Brain microvascular endothelial cell (primary cell): ENCODE measurements at places on chromosomes 2 and 18.
A peak's percentile ranks its signal among the peaks of the same experiment; 100 is the strongest.

DNA sequence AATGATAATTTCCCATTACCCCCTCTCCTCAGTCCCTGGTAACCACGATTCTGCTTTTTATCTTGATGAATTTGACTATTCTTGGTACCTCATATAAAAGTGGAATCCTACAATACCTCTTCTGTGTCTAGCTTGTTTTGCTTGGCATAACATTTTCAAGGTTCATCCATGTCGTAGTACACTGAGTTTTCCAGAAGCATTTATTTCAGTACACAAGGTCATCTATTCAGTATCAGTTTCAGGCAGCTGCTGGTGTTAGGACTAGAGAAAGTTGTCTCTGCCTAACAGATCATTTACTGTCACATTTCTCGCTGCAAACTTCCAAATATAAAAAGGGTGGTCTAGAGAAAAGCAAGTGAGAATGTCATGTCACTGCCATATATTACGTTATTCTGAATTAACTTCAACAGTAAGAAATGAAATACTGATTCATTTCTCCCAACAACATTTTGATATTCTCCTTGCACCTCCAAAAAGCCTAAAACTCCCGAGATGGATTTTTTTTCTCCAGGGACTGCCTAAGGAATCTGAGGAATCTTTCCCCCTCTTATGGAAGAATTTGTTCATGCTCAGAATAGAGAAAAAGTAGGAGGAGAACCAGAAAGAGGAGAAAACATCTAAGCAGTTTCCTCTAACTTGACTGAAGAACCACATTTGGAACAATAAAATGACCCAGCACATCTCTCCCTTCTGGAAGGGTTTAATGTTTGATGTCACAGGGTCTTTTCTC lies 36.0 kb downstream of the CDK15 start:
- DNase-seq, result no peak

- DNase-seq, result peak; percentile 84
Measured at GRCh38 chr2:219688560-219689445, 61.4 kb downstream of the SLC4A3 start.

DNA sequence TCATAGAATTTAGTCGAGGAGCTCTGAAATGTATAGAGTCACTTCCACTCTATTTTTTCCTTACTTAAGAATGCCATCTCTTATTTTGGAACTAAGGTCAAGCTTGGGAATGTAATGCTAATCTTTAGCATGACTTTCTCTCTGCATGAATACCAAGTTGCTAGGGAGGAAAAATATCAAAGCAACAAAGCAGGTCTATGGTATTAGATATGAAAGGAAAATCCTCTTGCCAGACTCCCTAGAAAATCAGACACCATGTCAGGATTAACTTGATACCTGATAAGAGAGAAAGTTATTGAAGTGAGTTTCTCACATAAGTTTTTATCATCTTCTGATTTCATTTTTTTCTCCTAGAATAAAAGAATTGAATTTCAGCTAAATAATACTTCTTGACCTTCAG lies 341.7 kb upstream of the ZNF804A start:
- DNase-seq, result no peak

DNA sequence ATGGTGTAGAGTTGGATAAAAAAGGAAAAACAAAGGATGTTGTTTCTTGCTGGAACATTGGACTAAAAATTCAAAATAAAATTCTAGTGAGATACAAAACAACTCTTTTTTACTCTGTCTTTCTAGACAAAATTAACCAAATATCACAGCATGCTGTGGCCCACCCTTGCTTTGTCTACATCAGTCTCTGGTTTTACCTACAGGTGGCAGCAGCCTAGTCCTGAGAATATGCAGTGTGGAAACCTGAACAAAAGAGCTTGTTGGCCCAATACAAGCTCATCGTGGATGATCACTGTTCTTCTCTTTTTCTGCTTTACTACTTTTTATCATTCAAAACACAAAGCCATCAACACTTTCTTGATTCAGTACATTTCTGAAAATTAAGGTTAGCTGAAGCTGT lies 210.4 kb downstream of the CDH19 start:
- no peak for DNase-seq

DNA sequence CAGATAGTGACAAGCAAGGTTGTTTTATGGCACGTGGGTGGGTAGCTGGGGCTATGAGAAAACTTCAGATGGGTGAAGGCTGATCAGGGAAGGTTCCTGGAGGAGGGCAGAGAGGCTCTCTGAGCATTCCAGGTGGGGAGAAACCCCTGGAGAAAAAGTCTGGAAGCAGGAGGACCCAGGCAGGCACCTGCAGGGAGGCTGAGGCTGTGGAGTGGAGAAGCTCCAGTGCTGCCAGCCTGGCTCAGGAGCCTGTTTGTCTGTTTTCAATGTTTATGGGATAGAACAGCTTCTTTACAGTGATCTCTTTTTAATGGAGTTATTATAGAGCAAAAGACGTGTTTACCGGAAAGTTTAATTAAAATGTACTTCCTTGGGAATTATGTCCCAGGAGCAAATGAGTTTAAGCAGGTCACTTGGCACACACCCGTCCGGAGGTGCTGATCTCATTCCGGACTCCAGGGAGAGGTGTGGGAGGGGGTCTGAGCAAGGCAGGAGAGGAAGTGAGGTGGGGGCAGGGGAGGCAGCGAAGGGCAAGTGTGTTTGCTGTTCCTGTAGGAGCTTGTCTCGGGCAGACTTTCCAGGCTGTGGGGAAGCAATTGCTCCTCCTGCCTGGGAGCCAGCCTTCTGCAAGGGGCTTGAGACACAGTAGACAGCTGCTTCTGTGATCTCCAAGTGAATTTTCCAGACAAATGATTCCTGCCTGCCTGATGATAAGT lies 239.5 kb downstream of the MYCN start:
- no peak for DNase-seq

DNA sequence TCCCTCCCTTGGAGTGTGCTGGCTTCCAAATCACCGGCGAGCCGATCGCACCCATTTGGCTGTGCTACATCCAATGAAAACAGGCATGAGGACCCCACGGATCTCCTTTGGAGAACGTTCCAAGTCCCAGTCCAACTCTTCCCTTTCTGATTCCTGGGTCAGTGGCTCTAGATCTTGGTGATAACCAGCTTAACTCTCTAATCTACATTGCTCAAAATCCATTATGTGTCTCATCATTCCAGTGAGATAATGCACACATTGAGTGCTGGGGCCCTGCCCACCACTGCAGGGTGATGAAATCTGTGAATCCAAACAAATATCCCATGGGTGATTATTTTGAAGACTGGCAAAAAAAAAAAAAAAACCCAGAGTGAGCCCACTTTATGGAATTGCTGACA lies 232.7 kb upstream of the COPS8 start:
- no peak for DNase-seq

DNA sequence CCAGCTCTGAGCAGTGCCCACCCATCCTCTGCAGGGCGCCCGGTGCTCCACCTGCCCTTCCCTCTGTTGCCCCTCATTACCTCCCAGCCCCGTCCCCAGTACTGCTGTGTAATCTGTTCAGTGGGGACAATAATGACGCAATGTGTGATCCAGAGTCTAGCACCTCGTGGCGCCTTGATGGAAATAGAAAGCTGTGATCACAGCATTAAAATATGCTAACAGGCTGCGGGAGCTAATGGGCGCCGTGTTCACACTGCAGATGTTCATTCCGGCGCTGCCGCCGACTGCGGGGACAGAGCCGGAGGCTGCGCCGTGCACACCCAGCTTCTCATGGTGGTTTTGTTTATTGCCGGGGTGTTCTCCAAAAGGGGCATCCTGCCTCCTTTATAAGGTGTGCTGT lies 235.2 kb downstream of the LDLRAD4 start:
- no peak for DNase-seq

DNA sequence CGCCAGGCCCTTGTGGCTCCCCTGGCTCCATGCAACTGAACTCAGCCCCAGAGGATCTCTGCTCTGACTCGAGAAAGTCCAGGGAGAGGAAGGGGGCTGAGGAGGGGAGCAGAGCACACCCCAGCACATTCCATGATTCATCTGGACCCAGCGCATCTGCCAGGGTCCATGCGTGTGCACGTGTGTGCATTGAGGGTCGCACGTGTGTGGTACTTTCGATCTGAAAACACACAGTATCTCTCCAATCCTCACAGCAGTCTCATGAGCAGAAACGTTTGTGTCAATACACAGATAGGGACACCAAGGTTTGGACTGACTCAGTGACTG lies 146.4 kb upstream of the ID2 start:
- no peak for DNase-seq

- peak; percentile 89 for DNase-seq
Measured at GRCh38 chr2:1233281-1233680, 180.0 kb upstream of the TPO start.

DNA sequence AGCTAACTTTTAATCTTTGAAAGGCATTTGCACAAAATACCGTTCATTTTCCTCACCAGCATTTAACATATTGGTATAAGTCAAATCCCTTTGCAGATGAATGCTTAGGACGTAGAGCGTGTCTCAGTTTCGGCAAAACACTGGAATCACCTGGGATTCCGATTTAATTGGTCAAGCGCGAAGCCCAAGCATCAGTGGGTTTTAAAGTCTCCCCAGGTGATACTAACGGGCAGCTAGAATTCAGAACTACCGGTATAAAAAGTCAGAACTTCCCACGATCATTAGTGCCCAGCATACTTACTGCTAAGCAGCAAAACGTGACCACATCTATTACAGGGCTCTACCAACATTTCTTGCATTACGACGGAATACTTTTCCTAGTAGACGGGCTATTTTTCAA lies 24.6 kb downstream of the ALPK2 start:
- no peak for DNase-seq

DNA sequence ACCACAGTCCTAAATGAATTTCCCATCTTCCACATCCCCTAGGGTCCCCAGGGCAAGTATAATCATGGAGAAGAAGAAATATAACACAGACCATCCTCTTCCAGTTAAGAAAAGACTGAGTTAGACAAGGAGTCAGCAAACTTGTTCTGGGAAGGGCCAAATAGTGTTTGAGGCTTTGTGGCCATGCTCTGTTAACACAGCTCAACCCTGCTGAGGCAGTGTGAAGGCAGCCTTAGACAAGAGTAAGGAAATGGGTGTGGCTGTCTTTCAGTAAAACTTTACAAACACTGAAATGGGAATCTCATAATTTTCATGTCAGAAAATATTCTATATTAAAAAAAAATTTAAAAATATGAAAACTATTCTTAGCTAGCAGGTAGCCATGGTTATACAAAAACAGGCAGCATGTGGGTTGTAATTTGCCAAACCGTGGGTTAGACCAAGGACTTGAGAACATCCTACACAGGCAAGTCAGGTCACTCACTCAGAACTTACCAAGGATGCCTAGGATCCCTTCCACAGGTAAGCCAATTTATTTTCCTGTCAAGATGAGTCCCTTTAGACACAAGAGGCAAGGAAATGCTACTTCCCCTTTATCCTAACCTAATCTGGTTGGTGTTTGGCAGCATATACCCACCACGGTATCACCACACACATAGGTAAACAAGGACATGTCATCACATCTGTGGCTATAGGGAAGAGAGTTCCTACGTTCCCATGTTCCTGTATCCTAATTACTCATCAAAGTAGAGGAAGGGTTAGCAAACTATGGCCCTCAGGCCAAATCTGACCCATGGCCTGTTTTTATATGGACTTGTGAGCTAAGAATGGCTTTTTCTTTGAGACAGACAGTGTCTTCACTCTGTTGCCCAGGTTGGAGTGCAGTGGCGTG lies 31.9 kb downstream of the C2orf74 start:
- DNase-seq, result no peak

GRCh38 chr2:241041589-241042158 lies 43.3 kb downstream of the SNED1 start:
- no peak for DNase-seq

- DNase-seq, result no peak
Measured at GRCh38 chr2:216246766-216247165, 125.5 kb downstream of the MARCHF4 start.

GRCh38 chr18:5068851-5069250 lies 128.2 kb downstream of the AKAIN1 start:
- no peak for DNase-seq

DNA sequence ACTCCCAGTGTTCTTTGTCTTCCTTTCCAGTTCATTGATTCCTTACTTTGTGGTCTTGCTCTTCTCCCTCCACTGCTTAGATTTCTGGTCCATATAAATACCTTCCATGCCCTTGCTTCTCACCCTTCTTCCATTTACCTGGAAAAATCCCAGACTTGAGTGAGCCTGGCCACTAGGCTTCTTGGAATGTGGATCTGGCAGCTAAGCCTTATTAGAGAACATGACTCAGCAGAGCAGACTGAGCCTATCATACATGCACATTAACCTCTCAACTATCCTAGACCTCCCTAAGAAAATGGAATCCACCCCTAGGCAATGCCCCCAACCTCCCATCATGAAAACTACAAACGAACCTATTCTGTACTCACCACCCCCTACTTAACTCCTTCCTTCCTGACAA lies 127.7 kb downstream of the RHBDD1 start:
- peak; percentile 31 for DNase-seq

DNA sequence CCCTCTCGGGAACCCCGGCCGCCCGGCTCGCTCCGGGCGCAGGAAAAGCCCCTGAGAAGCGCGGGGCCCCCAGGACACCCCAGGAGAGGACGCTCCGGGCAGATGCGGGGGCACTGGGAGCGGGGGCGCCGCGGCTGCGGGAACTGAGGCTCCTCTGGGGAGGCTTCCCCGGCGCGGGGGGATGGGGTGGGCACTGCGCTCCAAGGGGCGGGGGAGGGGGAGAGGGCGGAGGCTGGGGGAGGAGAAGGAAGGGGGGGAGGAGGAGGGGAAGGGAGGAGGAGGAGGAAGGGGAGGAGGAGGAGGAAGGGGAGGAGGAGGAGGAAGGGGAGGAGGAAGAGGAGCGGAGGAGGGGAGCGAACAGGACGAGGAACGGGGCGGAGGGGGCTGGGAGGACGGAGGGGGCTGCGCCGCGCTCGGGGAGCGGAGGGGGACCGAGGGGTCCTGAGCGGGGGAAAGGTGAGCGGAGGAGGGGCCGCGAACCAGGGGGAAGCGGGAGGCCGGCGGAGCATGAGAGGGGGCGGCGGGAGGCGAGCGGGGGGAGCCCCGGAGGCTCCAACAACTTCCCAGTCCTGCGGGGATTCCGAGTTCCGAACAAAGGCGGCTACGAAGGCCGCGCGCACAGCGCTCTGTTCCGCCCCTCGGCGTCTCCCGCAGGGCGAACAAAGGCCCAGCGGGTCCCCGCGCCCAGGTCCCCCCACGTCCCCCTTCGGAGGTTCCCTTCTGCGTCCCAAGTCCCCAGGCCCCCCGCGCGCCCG lies 742 bp downstream of the PXDN start:
- DNase-seq, result no peak

DNA sequence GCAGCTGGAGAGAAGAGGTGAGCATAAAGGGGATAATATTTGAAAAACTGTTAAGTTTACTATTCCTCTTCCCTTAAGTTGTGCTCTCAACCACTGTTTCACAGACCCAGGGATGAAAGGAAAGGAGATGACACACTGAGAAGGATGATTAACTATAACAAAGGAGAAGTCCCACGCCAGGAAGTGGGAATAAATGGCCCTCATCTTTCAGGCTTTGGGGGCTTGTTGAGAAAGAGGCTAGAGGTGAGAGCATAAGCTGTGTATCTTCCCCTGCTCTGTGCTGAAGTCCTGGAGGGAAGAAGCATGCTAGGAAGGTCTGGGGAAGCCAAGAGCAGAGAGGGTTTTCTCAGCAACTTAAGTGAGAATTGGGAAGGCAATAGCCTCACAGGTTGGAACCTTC lies 399.1 kb upstream of the ATP5MC3 start:
- DNase-seq, result no peak

GRCh38 chr2:85772019-85772745 lies 18.4 kb downstream of the ATOH8 start:
- DNase-seq, result peak; percentile 99

- no peak for DNase-seq
Measured at GRCh38 chr2:216118474-216118873, 9.3 kb downstream of the XRCC5 start.

- no peak for DNase-seq
Measured at GRCh38 chr2:100509066-100509465, 38.8 kb downstream of the NMS start.
